Stimulated activated CD4-positive, alpha-beta T cell treated with anti-CD3 and anti-CD28 coated beads, Interleukin-12 subunit alpha, Interleukin-12 subunit beta, amount 100 ng/mL, for 24 hours (primary cell): ENCODE measurements at places on chromosomes 11 and 22.

DNA sequence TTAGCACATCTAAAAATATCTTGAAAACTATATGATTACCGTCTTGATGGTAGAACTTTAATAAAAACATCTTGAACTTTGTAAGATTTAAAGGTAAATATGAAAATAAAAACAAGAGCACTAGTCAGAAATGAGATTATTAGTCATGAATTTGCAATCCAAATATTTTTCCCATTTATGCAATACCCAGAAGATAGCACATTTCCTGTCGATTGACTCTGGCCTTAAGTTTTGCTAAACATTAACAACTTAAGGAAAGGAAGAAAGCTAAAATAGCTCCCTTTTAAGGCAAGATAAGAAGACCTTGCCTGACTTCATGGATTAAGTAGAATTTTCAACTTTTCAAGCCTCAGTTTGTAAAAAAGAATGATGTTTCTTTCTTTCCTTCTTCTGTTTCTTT lies 1374.7 kb upstream of the RAG2 start:
- no peak for DNase-seq

GRCh38 chr11:118171269-118172062 lies 5.0 kb downstream of the SCN2B start:
- peak; percentile 70 for DNase-seq

DNA sequence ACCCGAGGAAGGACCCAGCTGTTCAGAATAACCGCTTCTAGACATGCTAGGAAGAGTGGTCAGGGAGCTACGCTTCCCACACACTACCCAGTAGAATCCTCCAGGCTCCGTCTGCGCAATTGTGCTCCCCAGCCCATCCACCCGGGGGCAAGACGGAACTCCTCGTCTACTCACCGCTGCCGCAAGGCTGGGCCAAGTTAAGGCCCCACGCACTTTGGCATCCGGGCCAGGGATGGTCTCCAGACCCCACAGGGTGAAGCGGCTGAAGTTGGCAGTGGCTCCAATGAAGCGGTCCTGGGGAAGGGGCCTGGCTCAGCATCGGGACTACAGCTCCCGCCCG lies 757 bp downstream of the RNASEH2C start:
- DNase-seq = no peak

GRCh38 chr22:43351966-43352345 lies 8.8 kb upstream of the SCUBE1 start:
- DNase-seq = no peak

DNA sequence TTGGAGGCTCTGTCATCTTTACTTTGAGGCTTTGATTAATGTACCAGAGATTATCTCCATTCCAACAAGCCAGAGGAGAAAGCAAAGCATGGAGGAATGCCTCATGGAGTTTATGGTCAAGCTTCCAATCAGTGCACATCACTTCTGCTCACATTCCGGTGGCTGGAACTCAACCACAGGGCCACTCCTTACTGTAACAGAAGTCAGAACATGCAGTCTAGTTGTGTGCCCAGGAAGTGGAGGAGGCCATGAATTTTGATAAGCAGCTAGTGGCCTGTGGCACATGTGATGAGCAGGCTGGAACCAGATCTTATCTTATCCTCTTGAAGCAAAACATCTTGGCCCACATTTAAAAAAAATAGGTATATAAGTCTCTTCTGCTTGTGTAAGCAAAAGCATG lies 258.9 kb upstream of the ARHGAP20 start:
- DNase-seq = no peak

DNA sequence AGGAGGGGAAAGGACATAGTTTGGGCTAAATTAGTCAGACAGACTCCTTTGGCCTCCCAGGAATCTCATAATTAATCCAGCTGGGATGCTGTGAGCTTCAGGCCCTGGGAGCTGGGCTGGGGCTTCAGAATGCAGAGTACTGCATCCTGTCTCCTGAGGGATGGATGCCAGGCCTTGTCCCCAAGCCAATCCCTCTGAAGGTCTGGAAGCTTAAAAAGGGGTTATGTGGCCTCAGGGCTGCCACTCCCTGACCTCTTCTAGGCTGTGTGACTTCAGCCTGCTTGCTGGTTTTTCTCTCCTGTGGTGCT lies 6.9 kb upstream of the LRRC32 start:
- DNase-seq = no peak

DNA sequence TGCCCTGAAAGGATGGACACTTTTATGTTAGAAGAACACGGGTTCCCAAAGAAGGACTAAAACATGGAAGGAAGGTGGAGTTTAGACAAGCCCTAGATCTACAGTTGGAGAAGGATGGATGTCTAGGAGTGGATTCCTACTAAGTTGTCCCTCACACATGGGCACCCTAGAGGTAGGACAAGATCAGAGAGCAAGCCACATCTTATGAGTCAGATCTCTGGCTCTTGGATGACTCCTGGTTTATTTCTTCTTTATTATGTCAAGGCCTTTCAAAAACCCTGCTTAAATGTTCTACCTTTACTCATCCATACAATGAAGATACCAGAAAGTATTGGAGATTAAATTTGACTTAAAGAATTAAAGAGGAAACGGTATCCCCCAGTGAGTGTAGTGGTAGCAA lies 34.4 kb downstream of the PRCP start:
- no peak for DNase-seq

DNA sequence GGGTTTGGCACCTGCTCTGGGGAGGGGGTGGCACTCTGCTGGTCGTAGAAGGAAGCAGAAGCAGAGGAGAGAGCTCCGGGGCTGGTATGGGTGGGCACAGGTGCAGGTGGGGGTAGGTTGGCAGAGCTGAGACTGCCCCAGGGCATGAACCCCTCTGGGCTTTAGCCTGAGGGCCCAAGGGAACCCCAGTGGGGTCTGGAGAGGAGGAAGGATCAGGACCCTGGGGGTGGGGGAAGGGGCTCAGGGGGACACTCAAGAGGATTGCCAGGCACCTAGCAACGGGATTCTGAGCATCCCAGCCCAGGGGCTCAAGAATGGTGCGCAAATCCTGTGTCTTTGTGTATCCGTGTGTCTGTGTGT lies 6.3 kb downstream of the ALDH3B2 start:
- DNase-seq = no peak

GRCh38 chr11:124761301-124762104 lies 587 bp downstream of the ESAM start:
- no peak for DNase-seq

DNA sequence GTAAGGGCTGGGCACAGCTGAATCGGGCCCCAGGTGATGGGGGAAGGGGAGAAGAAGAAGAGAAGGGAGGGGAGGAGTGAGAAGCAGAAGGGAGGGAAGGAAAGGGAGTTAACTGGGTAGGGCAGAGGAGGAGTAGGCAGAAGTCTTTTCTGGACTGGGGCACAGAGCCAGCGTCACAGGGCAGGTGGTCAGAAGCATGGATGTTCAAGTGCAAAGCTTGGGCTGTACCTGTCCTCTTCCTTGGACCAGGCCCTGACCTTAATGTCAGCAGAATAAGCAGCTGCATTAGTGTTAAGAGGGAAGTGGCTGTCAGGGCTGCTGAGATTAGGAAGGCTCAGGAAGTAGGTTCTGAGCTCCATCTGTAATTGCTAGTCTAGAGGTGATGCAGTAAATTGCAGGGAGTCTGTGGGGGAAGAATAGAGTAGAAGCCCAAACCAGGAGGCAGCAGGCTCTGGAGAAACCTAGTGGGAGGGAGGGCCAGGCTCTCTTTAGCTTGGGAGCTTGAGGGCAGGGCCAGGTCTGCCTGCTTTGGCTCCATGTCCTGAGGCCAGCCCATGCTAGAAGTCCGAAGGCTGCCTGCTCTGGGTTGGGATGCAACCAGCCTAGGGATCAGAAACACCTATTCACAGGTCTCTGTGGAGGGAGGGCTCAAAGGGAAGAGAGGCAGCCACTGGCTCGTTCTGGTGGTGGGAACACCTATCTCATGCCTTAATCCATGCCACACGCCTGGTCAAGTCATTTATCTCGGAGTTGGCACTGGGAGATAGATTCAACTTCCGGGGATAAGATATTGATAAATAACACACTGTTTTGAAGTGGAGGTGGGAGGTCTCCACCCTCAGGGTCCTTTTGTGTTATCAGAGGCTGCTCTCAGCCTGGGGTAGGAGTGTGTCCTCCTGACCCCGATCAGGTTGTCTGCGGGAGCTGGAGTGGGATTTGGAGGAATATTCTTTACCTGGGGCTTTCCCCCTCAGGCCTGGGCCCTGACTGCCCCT lies 1.7 kb upstream of the UCP3 start:
- DNase-seq = no peak

DNA sequence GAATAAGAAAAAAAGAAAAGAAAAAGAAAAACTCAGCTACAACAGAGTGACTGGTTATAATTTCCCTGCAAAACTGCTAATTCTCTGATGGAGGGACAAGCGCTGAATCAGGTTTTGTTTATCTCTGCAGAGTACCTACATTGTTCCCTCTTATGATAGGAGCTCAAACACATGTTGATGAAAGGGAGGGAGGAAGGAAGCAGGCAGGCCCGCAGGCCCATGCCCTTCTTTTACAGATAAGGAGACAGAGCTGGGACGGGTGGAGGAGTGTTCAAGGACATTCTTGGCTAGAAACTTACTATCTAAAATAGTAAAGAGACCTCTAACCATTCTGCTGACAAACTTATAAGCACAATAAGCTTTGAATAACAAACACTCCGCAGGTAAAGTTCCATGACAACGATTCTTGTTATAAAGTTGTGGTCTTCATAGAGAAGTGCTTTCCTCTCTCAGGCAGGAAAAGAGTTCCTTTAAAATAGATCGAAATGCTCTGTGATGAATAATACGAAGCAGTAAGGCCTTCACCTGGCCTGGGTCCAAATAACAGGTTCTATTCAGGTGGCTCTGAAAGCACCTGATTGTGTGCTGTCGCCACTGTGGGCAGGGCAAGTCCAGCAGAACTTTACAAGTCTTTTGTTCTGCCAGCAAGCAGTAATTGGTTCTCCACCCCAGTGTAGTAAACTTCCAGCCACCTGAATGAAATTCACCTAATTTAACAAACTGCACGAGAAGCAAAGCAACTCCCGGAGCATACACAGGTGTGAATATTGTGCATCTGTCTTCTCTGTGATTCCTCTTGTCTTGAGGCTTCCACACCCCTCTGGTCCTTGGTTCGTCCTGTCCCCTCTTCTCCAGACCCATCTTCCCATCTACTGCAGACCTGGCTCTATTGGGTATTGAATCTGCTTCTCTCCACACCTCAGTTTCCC lies 15.3 kb upstream of the MICAL2 start:
- no peak for DNase-seq

DNA sequence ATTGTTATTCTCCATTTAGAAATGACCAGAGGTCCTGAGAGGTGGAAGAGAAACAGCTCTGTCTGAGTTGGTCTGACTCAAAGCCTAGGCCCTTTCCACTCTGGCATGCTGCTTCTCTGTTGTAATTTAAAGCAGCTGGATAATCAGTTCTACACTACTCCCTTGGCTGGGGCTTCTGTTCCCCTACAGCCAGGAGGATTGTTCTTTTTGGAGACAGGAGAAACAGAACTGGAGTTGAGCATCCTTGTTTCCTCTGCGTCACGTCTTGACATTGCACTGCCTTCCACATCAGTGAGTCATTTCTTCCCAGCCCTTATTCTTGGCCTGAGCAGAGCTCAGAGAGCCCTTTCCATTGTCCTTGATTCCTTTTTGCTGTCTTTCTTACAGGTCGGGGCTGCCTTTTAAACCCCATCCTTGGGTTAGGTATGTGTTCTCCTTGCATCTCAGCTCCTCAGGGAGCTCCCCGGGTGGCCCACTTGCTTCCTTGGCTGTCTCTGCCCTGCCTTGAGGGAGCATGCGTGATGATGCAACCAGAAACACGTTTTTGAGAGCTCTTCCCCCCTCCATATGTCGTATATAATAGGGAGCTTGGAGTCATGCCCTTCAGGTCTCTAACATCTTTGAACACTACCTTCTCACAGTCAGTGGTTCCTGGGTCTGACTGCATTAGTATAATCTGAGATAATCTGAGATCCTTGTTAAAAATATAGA lies 35.7 kb downstream of the CYB5R2 start:
- DNase-seq = no peak

GRCh38 chr22:48580481-48580970 lies 1247.1 kb downstream of the BRD1 start:
- no peak for DNase-seq

- no peak for DNase-seq
Observed at GRCh38 chr11:26026078-26026477, 305.9 kb upstream of the ANO3 start.

DNA sequence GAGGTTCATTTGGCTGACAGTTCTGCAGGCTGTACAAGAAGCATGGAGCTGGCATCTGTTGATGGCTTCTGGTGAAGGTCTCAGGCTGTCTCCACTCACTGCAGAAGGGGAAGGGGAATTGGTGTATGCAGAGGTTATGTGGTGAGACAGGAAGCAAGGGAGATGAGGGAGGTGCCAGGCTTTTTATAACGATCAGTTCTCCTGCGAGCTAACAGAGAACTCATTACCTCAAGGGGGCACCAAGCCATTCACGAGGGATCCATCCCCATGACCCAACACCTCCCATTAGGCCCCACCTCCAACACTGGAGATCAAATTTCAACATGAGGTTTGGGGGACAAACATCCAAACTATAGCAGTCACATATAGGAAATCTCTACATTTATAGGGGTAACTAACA lies 38.7 kb upstream of the E2F8 start:
- DNase-seq = no peak

DNA sequence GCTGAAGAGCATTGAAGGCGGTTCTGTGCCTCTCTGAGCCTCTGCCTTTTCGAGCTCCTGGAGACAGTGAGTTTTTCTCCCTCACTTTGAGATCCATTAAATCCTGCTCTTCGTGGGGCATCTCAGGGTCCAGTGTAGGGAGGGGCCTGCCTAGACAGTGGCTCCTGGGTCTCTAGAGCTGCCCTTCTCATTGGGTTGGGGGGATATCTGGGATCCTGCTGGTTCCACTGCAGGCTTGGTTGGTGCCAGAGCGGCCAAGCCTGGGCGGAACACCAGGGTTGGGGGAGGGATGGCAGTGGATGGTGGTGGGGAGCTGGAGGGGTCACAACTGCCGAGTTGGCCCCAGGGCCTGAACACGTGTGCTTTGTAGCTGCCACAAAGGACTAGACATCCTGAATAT lies 52.2 kb upstream of the CARS1 start:
- DNase-seq = no peak

DNA sequence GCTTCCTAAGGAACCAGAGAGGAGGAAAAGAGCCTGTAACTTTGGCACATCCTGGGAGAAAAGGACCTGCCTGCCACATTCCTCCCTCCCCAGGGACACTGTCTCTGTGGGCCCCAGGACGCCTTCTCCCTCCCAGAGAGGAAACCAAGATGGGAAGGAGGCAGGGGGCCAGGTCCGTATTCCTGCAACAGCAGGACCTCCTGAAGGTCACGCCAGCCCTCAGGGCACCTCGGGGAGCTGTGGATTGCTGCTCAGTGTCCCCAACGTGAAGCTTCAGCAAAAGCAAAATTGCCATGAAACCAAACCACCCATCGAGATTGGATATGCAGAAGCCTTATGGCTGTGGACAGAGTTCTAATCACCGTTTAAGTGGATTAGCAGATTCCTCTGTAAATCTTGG lies 86.7 kb downstream of the ARHGAP8 start:
- no peak for DNase-seq

GRCh38 chr11:44987506-44987905 lies 36.8 kb upstream of the TP53I11 start:
- no peak for DNase-seq

- no peak for DNase-seq
Observed at GRCh38 chr11:34451053-34451452, 12.3 kb downstream of the CAT start.
